ENCODE measurements at places on chromosomes 3 and 15.

DNA sequence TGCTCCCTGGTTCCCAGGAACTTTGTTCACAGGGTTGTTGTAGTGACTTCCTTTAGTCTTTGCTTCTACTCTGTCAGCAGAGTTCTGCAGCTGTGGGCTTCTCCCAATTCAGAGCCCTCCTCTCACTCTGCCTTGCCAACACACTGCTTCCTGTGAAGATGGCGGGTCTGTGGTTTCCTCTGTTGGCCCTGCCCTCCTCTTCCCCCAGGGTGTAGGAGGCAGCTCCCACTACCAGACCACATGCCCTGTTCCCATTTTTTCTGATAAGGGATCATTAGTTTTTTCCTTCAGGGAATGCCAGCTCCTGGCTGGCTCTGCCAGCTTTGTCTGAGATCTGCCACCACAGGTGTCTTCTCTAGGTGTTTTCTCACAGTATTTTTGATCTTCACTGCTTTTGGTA is 12.7 kb downstream of the SPSB4 start:
- DNase-seq = no peak

DNA sequence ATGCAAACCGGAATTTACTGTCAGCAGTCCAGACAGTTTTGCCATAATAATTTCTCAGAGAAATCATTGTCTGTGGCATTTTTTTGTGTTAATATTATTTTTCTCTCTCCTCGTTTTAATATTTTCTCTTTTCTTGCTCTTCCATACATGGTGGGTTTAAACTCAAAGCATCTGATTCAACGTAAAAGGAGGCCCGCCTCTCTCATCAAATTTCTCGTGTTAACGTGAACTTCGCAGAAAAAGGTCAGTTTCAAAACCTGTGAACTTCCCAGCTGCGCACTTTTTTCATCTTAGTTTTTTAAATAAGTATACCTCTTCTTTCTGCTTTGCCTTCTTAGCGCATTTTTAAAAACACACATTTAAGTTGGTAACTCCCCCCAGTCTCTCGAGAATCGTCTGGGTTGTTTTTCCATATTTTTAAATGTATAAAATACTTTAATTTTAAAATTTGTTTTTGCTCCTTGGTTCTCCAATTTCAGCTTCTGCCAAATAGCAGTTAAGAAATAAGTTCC is 9.1 kb downstream of the SHOX2 start:
- DNase-seq = no peak

- DNase-seq = no peak
These were observed 116.9 kb upstream of the FOXB1 start for GRCh38 chr15:59887211-59887610.

- DNase-seq = no peak
These were observed 27.3 kb downstream of the SPTSSB start for GRCh38 chr3:161343986-161344385.

Data from nephron progenitor cell (in vitro differentiated cells).